ENCODE measurements at places on chromosomes 4 and X.

DNA sequence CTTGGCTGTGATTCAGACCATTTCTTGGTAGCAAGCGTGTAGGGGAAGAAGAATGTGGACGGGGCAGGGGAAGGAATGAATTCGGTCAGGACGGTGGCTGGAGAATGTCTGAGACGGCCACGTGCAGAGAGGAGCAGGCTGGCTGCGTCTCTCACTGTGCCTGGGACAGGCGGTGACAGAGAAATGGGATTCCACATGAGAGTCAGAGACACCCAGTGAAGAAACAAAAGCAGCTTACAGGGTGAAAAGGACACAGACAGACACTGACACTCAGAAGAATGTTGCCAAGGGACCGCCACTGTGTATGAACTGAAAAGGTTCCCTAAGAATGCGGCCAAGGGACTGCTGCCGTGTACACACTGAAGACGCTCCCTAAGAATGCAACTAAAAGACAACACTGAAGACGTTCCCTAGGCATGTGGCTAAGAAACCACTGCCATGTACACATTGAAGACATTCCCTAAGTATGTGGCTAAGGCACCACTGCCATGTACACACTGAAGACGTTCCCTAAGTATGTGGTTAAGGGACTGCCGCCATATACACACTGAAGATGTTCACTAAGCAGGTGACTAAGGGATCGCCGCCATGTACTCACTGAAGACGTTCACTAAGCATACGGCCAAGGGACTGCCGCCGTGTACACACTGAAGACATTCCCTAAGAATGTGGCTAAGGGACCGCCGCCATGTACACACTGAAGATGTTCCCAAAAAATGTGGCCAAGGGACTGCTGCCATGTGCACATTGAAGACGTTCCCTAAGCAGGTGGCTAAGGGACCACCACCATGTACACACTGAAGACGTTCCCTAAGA, 49.1 kb downstream of the DHRSX start:
- DNase-seq = no peak

GRCh38 chr4:38902695-38903094, 35.1 kb downstream of the FAM114A1 start:
- DNase-seq = peak; percentile 28

DNA sequence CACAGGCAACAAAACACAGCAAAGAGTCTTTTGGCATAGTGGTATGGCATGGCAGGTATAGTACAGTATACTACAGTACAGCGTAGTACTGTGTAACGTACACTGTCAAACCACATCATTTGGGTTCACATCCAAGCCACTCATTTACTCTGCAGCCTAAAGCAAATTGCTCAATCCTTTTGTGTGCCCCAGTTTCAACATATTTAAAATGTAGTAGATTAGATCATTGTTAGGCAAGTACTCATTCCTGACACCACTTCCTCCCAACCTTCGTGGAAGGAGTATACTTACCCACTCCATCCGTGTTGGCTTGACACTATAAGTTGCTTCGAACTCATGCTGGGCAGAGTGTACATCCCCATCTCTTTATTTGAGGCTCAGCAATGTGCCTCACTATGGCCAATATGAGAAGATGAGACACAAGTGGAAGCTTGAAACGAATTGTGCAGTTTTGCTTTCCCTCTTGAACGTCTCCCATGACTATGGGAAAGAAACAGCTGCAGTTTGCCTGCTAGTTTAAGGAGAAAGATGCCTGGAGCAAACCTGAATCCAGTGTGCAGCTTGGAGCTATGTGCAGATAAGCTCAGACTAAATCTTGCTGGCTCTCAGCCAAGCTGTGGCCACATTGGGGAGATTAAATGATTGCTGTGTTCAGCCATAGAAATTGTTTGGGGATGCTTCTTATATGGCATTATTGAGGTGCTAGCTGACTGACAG, 85.7 kb upstream of the TBL1X start:
- DNase-seq = no peak

- no peak for DNase-seq
Observed at GRCh38 chr4:7111441-7111840, 43.6 kb upstream of the GRPEL1 start.

DNA sequence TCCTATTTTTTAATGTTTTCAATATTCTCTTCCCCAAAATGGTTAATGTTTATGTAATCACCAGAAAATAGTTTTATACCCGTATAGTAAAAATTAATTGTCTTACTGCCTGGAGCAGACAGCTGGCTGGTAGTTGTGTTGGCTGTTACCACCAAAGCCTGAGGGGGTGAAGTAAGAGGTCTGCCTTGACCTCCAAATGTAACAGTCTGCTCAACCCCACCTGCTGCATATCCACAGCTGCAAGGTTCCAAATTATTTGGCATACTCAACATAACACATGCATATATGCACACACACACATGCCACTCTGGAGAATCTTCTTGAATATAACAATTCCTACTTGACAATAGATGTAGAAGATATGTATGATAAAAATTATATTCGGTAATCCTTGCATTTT, 624.3 kb downstream of the ADGRL3 start:
- DNase-seq = no peak

- DNase-seq = no peak
Observed at GRCh38 chr4:82543131-82543530, 18.7 kb downstream of the TMEM150C start.

GRCh38 chrX:106100442-106100841, 61.9 kb upstream of the SERPINA7 start:
- no peak for DNase-seq

- no peak for DNase-seq
Observed at GRCh38 chr4:181030961-181031360, 1212.2 kb upstream of the TENM3 start.

- no peak for DNase-seq
Observed at GRCh38 chrX:15680401-15680800, 15.8 kb upstream of the CLTRN start.
